NCI-H2171 treated with DMSO at 0.1 percent for 48 hours (cell line): ENCODE measurements at places on chromosomes 4 and X.
A peak's percentile ranks its signal among the peaks of the same experiment; 100 is the strongest.

DNA sequence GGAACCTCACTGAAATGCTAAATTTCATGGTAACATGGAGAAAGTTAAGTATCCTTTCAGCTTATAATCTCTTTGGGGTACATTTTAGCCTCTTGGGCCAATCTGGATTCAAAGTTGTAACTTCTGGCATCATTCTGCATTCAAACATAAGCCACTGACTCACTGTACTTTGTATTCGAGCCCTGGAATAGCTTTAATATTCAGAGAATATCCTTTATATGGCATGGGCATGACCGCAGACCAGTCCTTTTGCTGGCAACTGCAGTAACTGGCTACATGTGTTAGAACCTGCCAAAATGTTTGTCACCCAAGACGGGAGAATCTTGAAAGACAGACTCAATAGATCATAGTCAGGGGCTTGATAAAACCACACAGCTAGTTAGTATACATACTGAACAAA lies 3.3 kb downstream of the GASK1B start:
- no peak for DNase-seq

- no peak for DNase-seq
Measured at GRCh38 chrX:100687546-100687945, 43.5 kb downstream of the SRPX2 start.

- no peak for DNase-seq
Measured at GRCh38 chr4:25949173-25949748, 35.2 kb downstream of the SMIM20 start.

GRCh38 chrX:65536291-65536690 lies 1.7 kb upstream of the LAS1L start:
- peak; percentile 23 for DNase-seq
